Heart left ventricle (tissue), 16 donors: ENCODE measurements at places on chromosomes 11 and 22. TPM values are rescaled to one million over a fixed set of nuclear protein-coding genes. Genes with fewer than 3 reads are reported as not detected.

Gene RAB39A
- total RNA-seq = 0.79 TPM

Gene GAS2L1
- 18.1 TPM for total RNA-seq

Gene SAA4
- not detected for total RNA-seq

Gene MAP6
- 6.1 TPM for total RNA-seq

Gene CELSR1
- 11.9 TPM for total RNA-seq

Gene TRIM66
- 10.1 TPM for total RNA-seq

Gene POLA2
- 9.0 TPM for total RNA-seq

Gene CRYBB2
- total RNA-seq = not detected

Gene NXPE4
- total RNA-seq = not detected

Gene PLET1
- not detected for total RNA-seq

Gene OPCML
- 0.16 TPM for total RNA-seq

Gene CHST1
- total RNA-seq = 1.6 TPM

Gene SCO2
- total RNA-seq = not detected

Gene SERHL2
- 1.9 TPM for total RNA-seq

Gene ANO5
- total RNA-seq = 61.1 TPM

Gene CDC42BPG
- total RNA-seq = 0.24 TPM

Gene MMP8
- total RNA-seq = not detected

Gene BRSK2
- 0.36 TPM for total RNA-seq

Gene LRP4
- 15.8 TPM for total RNA-seq

Gene ADSL
- 51.4 TPM for total RNA-seq

Gene MARK2
- 41.7 TPM for total RNA-seq

Gene LARGE1
- total RNA-seq = 194 TPM

Gene MMP11
- total RNA-seq = 17.0 TPM

Gene KCNJ4
- total RNA-seq = 34.0 TPM

Gene SCYL1
- total RNA-seq = 62.2 TPM

Gene KLHL35
- 0.72 TPM for total RNA-seq
